ENCODE measurements at places on chromosomes 2 and 18. TPM values are rescaled to one million over a fixed set of nuclear protein-coding genes. Genes with fewer than 3 reads are reported as not detected.

Gene UCN
- total RNA-seq: 2.6 TPM

Gene UGT1A6
- total RNA-seq: not detected

Gene WDR35
- total RNA-seq: 3.6 TPM

Gene SKOR2
- not detected for total RNA-seq

DNA sequence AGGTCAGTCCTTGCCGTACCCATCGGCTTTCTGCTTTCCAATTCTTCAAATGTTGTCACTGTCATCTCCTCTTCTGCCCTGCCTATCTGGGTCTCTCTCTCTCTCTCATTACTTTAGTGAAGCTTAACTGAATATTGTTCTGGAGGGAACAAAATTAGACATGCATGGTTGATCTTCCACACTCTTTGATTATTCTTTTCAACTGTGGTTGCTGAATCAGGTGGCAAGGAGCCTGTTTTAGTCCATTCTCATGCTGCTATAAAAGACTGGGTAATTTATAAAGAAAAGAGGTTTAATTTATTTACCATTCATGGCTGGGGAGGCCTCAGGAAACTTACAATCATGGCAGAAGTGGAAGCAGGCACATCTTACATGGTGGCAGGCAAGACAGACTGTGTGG lies 157.9 kb downstream of the ARL4C start:
- no peaks in the 10 kb centered on the region for H3K4me1 ChIP-seq
- no peak overlapping the region for H3K4me3 ChIP-seq
- no peaks in the 10 kb centered on the region for H3K36me3 ChIP-seq
- DNase-seq: no peak

GRCh38 chr2:218861645-218862318 lies 2.2 kb downstream of the WNT6 start:
- H3K4me1 ChIP-seq: peaks cover 18% of the 10 kb centered on the region
- H3K27ac ChIP-seq: no peak overlapping the region

DNA sequence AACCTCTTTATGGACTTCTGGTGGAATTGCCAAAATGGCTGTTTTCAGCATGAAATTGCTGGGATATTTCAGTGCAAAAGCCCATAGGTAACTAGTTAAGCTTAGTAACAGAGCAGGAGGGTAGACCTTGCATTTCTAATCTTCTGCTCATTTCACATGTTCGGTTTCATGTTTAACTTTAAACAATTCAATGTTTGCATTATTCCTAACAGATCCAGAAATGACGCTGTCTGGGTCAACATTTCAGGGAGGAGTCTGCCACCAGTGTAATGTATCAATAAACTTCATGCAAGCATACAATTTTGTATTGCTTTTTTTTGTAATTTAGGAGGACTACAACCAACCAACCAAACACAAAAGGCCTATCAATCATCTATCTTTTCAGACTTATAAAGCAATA lies 22.4 kb downstream of the CABYR start:
- no peak overlapping the region for H3K27ac ChIP-seq
- no peaks in the 10 kb centered on the region for H3K4me1 ChIP-seq
- peaks cover 9% of the 10 kb centered on the region for H3K36me3 ChIP-seq
- DNase-seq: no peak
- no peak overlapping the region for H3K4me3 ChIP-seq

- peaks cover 16% of the 10 kb centered on the region for H3K4me1 ChIP-seq
- no peak overlapping the region for H3K27ac ChIP-seq
- peak; percentile 80 for DNase-seq
- H3K4me3 ChIP-seq: peak overlapping the region; percentile 46
- H3K27me3 ChIP-seq: no peaks in the 10 kb centered on the region
These were observed 124.2 kb downstream of the NFATC1 start for GRCh38 chr18:79519751-79520477.

GRCh38 chr18:66668706-66669105 lies 64.8 kb upstream of the CDH19 start:
- no peak for DNase-seq
- no peaks in the 10 kb centered on the region for H3K4me1 ChIP-seq
- no peak overlapping the region for H3K4me3 ChIP-seq
- no peaks in the 10 kb centered on the region for H3K36me3 ChIP-seq
- H3K27me3 ChIP-seq: no peaks in the 10 kb centered on the region

GRCh38 chr2:136022396-136023146 lies 37.1 kb upstream of the DARS1 start:
- H3K4me1 ChIP-seq: peaks cover 20% of the 10 kb centered on the region
- no peaks in the 10 kb centered on the region for H3K36me3 ChIP-seq
- DNase-seq: no peak
- peak overlapping the region; percentile 65 for H3K27ac ChIP-seq

DNA sequence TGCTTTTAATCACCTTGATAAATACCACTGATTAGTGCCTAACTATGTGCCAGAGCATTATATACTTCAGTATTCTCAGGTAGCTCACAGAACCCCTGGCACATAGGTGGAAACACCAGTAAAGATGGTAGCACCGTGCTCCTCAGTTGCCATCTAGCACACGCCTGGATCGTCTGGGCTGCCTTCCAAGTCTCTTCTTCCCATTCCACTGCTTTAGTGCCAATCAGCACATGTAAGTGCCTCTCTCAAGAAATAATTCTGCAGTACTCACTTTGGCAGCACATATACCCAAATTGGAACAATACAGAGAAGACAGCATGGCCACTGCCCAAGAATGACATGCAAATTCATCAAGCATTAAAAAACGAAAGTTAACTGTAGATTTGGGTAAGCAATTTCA lies 13.0 kb downstream of the POLR2D start:
- no peaks in the 10 kb centered on the region for H3K27me3 ChIP-seq
- H3K4me3 ChIP-seq: no peak overlapping the region
- no peak overlapping the region for H3K27ac ChIP-seq
- H3K36me3 ChIP-seq: peaks cover 64% of the 10 kb centered on the region
- DNase-seq: no peak

DNA sequence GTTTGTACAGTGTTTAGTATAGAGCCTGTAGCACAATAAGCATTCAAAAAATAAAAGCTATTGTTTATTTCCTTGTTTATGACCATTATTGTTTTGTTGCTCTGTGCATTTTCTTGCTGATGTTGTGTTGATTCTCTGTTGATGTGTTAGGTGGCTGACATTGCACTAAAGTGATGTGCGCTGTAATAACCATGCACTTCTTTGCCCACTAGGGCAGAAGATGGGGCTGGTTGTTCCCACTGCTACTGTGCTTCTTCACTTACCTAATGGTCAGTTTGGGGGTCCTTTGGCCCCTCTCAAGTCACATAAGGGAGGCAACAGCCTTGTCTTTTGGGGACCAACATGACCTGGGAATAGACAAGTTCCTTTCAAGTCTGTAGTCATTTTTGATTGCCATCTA lies 6.0 kb downstream of the SCG2 start:
- H3K27me3 ChIP-seq: no peaks in the 10 kb centered on the region
- H3K4me1 ChIP-seq: no peaks in the 10 kb centered on the region
- H3K4me3 ChIP-seq: no peak overlapping the region
- H3K36me3 ChIP-seq: no peaks in the 10 kb centered on the region
- H3K27ac ChIP-seq: no peak overlapping the region
- DNase-seq: no peak

DNA sequence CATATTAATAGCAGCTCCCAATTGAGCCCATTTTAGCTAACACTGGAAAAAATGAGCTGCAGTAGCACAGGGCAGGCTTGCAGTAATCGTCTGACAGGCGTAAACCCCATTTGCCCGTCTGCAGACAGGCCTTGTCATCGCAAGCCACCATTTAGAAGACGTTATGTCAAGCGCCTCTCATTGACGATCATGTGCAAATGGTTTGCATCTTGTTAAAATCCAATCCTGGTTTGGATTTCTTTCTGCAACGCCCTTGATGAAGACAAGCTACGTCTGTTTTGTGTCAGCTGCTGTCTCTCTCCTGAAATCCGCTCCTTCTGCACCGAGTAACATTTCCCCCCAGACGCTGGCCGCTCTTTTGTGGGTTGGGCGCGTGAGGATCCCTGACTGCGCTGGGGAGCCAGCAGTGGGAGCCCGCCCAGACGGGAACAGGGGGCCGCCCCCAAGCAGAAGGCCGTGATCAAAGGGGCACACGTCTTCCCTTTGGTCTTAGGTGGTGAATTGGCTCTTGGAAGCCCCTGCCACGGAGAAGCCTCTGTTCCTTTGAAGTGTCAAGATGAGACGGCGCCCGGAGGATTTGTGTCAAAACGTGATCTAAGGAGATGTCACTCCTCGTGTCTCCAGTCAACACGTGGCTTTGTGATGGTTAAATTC lies 84.2 kb upstream of the GPC1 start:
- H3K36me3 ChIP-seq: no peaks in the 10 kb centered on the region
- no peak overlapping the region for H3K4me3 ChIP-seq
- peaks cover 6% of the 10 kb centered on the region for H3K4me1 ChIP-seq
- H3K27ac ChIP-seq: no peak overlapping the region
- no peaks in the 10 kb centered on the region for H3K27me3 ChIP-seq
- no peak for DNase-seq

DNA sequence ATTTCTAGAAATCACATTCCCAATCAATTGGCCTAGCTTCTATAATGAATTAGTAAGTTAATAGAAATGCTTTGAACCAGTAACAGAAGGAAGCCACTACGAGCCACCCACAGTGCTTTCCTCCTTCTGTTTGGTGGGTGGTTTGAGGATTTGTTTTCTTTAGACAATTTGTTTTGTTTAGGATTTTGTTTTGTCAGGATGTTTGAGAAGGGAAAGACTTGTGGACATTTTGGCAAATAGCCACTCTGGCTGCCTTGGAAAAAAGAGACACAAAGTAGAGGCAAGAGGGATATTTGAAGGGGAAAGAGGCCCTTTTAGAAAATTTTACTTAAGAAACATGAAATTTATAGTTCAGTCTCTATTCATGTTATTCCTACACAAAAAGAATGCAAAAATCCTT lies 47.7 kb downstream of the TANK start:
- H3K27ac ChIP-seq: no peak overlapping the region
- H3K27me3 ChIP-seq: no peaks in the 10 kb centered on the region
- no peak for DNase-seq
- no peak overlapping the region for H3K4me3 ChIP-seq
- no peaks in the 10 kb centered on the region for H3K4me1 ChIP-seq

Data from spleen (tissue), 13 donors.